ENCODE measurements at places on chromosomes 4 and X. TPM values are rescaled to one million over a fixed set of nuclear protein-coding genes. Genes with fewer than 3 reads are reported as not detected.

Gene NOX1
- polyA plus RNA-seq: 0.50 TPM

Gene C1GALT1C1
- polyA plus RNA-seq: 29.3 TPM

DNA sequence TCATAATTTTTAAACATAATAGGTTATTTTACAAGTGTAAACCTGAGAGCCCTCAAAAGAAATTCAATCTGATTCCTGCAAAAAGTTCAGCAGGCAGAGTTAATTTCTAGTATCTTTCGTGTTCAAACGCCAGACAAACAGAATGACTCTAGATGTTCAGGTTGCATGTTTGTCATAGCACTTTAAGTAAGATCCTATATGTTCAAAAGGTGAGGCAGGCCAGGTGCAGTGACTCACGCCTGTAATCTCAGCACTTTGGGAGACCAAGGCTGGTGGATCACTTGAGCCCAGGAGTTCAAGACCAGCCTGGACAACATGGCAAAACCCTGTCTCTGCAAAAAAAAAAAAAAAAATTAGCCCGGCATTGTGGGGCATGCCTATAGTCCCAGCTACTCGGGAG, 1.1 kb upstream of the RASSF6 start:
- DNase-seq: no peak

DNA sequence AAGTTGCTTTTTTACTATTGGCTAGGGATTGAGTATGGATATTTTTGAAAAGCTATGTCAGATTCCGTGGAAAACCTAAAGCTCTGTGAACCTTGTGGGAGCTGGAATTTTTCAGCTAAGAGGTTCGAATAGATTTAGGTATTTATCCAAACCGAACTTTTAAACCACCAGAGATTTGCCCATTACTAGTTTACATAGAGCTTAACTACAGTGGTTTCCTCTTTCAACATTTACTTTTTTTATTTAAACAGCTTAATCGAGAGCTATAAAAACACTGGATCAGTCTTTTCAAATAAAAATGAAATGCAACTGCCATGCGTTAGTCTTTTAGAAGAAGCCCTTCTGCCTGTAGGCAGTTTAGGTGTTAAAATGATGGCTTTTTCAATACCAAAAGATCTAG, 377.0 kb downstream of the RPA4 start:
- DNase-seq: no peak

GRCh38 chr4:28250646-28251045, 1390.0 kb downstream of the STIM2 start:
- no peak for DNase-seq

DNA sequence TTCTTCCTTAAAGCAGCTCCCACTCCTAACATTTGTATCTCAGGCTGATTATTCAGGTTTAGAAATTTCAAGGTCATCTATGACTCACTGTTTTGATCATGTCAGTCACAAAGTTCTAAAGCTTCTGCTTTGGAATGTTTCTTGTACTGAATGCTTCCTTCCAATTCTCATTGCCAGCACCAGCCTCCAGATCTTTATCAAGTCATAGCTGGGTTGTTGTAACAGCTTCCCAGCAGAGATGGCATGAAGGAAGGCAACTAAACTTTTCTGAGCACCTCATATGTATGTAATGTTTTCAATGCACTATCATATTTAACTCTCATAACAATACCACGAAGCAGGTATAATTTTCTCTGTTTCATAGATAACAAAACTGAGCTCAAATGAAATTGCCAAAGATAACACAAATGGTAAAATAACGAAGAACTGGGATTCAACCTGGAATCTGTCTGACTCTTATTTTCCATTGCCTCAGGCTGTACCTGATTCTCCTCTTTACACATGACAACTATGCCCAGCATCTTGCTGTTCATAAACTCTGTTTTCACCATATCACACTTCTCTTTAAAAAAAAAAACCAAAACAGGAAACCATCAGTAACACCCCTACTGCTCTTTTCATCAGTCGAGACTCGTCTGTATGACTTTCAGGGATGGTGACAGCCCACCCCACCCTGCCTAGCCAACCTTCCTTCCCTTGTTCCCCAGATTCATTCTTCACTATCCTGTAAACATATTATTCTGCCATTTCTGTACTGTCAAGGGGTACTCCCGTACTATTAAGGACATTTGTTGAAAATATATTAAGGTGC, 13.4 kb downstream of the TRPC3 start:
- DNase-seq: no peak

GRCh38 chr4:113539408-113539807, 222.1 kb downstream of the CAMK2D start:
- DNase-seq: no peak

DNA sequence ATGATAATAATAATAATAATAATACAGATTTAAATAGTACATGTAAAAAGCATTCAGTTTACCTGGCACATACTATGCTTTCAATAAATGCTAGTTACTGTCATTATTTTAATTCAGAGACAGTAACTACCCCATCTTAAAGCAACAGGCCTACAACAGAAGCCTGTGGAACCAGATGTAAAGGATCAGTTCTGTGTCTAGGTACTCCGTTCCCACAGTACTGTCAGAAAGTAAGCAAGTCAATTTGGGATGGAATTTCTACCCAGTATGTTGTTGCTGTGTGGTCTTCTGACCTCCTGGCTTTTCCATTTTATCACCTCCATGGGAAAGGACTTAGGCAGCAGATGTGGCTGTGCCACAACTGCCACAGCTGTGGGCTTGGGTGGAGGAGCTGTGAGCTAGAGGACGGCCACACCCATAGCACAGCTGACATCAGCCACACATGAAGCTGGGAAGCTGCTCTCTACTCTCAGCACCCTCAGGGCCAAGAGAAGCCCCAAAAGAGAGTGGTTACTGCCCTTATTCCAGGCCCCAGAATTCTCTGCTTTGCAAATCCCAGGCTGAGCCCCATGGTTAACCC, 102.8 kb downstream of the CBR4 start:
- DNase-seq: no peak

GRCh38 chr4:94882756-94883155, 125.0 kb downstream of the BMPR1B start:
- no peak for DNase-seq
